ENCODE measurements at places on chromosomes 12 and 14.

DNA sequence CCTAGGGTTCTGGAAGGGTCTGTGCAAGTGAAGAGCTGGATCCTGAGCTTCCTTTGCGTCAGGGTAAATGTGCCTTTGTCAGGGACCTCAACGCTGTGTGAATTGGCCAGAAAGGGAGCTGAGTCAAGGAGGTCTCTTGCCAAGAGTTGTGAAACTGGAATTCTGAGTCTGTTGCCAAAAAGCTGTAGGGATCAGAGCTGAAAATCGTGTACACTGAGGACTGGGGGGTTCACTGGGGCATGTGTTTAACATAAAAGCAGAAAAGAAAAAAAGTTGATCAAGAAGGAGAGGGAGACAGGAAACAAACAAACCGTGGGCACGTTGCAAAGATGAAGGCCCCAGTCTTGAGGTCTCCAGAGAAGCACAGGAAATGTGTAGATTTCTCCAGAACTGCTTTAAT is 1081.5 kb downstream of the VRK1 start:
- no peak for DNase-seq

- no peak for DNase-seq
Observed at GRCh38 chr14:31084385-31084784, 58.2 kb upstream of the STRN3 start.

DNA sequence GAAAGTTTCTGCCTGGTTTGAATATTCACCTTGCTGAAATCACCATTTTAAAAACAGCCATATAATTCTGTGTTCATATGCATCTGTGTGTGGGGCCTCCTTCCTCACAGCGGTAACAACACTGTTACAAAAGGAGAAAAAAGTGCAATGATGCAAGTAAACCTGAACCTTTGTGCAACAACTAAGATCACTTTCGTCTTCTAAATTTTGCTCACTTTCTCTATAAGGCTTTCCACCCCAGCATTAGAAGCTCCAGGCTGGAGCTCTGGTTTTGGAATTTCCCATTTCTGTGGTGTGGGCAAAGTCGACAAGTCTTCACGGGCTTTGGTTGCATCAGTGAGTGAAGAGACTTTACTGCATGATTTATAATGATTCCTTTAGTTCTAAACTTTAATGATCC is 18.4 kb downstream of the FGD6 start:
- DNase-seq = no peak

DNA sequence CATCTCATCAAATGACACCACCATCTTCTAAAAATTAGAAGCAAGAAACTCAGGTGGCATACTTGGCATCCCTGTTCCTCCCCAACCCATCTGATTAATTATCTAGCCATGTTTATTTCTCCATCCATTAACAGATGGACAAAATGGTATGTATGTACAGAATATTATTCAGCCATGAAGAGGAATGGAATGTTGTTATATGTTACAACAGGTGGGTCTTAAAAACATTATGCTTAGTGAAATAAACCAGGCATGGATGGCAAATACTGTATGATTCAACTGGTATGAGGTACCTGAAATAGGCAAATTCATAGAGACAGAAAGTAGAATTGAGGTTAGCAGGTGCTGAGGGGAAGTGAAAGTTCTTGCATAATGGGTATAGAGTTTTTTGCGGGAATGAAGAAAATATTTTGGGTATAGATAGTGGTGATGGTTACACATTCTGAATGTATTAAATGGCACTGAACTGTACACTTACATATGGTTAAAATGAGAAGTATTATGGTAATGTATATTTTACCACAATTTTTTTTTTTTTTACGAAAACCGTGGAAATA is 17.5 kb downstream of the YY1 start:
- DNase-seq = no peak

DNA sequence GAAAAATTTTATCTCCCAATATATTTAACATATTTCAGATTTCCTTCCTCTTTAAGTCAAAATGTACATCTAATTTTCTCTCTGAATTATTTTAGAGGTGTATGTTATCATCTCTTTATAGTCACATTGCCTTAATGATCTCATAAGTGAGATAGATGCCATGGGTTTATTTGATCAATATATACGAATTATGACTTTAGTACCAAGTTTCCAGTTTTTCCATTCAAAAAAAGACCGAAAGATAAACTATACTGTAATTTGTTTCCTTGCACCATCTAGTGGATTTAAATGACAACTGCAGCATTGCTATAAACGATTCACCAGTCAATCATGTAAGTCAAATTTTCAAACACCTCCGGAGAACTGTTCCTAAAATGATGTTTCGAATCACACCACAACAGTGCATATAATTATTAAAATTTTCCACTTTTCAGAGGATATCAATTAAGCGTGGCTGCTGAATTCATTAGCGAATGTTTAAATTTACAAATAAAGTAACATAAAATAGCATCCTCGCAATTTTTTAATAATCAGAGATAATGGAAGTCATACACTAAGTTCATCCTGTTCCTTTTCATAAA is 419 bp upstream of the ATXN7L3B start:
- DNase-seq = peak; percentile 70

DNA sequence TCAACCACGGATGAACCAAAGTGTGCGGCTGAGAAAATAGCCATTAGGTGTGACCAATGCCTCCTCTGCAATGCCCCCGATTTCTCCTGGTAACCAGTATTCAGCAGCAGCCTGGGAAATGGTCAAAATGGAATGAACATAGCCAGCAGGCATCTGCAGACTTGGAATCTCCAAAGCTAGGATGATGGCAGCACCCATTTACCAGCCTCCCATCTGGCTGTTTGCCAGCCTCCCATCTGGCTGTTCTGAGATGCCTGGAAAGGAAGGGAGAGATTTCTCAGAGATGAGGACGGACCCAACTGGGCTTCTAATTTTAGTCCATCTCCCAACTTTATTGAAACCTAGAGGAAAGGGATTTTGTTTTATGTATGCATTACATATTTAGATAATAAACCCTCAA is 16.2 kb downstream of the CLMN start:
- DNase-seq = no peak

- no peak for DNase-seq
Observed at GRCh38 chr12:108724054-108724889, 7.0 kb downstream of the CORO1C start.

DNA sequence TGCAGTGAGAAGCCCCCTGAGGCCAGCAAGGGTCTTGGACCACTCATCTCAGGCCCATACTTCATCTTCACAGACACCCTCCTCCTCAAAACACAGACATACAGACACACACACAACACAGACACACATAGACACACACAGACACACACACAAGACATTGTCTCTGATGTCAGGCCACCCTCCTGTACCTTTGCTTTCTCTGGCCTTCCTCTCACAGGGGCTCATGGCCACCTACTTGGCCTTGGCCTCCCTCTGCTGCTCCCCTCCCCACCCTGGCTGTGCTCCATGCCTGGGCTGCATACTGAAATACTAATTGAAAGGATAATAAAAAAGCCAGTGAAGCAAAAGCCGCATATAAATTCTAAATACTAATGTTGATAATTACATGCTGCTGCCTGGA is 1.6 kb upstream of the SYNDIG1L start:
- DNase-seq = no peak

GRCh38 chr14:96660667-96661066 is 136.5 kb upstream of the VRK1 start:
- DNase-seq = no peak

GRCh38 chr12:129351481-129351880 is 498.2 kb downstream of the GLT1D1 start:
- DNase-seq = no peak

GRCh38 chr12:132277949-132278348 is 51.4 kb downstream of the GALNT9 start:
- no peak for DNase-seq

GRCh38 chr14:65753061-65753460 is 340.5 kb downstream of the FUT8 start:
- DNase-seq = no peak

GRCh38 chr12:127663716-127664115 is 603.3 kb upstream of the TMEM132C start:
- DNase-seq = no peak

DNA sequence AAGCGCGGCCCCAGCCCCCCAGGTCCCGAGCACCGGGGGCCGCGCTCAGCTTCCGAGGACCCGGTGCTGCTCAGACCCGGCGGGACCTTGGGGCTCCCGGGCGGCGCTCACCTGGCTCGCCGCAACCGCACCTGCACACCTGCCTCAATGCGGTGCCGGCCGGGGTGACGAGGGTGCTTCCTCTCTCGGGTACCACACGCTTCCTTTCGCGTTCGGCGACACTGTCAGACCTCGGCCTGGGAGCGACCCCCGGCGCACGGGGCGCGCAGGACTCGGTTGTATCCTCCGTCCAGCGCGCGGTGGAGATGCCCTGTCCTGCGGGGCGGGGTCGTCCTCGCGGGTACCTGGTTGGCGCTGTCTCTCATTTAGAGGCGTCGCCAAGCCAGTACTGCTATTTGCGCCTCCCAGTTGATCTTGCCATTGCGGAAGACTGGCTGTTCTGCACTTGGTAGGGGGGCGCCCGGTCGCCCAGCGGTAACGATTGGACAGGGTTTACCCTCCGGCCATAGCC is 718 bp downstream of the PACS2 start:
- peak; percentile 74 for DNase-seq

DNA sequence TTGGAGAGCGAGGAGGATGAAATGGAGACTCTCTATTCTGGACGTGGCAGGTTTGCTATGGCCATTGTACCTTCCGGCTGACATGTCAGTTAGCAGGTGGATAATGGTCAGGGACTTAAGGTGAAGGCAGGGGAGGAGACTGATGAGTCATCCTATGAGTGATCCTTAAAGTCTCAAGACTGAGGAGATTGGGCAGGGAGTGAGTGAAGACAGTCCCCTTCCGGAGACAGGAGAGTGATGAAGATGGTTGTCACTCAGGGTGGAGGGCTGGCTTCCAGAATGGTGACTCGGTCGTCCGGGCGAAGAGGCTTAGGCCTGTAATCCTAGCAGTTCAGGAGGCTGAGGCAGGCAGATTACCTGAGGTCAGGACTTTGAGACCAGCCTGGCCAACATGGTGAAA is 49.8 kb upstream of the CCDC63 start:
- no peak for DNase-seq

GRCh38 chr12:6207259-6207925 is 7.2 kb downstream of the CD9 start:
- no peak for DNase-seq

DNA sequence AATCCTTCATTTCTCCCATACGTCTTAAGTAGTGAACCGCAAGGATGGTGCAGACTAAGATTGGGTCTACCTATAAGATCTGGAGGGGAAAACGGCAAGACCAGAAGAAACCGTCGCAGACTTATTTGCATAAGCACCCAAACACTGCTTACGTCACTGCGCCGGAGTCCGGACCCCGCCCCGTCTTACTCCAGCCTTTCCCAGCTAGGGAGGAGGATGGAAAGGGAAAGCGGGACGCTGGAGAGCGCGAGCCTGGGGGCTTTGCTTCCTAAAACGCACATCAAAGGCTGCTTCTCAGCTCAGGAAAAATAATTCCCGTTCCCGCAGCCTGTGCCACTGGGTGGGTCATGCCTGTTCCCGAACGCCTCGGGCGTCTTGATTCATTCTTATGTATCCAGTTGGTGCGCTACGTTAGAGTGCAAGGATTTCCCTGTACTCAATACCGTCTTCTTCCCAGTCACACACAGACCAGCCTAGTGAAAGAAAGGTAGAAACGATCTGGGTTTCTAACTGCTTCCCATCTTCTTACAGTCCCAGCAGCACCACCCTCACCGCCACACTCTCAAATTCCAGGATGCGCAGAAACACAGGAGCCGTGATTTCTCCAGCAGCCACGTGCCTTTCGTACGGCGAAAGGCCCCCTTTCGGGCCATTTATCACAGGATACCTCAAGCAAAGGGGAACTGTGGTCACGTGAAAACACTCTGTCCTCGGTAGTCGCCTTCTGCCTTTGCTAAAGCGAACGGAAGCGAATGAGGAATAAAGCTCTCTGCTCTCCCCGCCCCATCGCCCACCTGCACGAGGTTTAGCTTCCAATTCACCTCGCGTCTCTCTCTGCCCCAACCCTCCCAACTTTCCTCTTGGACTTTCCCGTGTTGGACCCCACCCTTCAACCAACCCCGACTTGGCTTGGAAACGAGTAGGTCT is 1.1 kb downstream of the SLC6A15 start:
- peak; percentile 92 for DNase-seq

DNA sequence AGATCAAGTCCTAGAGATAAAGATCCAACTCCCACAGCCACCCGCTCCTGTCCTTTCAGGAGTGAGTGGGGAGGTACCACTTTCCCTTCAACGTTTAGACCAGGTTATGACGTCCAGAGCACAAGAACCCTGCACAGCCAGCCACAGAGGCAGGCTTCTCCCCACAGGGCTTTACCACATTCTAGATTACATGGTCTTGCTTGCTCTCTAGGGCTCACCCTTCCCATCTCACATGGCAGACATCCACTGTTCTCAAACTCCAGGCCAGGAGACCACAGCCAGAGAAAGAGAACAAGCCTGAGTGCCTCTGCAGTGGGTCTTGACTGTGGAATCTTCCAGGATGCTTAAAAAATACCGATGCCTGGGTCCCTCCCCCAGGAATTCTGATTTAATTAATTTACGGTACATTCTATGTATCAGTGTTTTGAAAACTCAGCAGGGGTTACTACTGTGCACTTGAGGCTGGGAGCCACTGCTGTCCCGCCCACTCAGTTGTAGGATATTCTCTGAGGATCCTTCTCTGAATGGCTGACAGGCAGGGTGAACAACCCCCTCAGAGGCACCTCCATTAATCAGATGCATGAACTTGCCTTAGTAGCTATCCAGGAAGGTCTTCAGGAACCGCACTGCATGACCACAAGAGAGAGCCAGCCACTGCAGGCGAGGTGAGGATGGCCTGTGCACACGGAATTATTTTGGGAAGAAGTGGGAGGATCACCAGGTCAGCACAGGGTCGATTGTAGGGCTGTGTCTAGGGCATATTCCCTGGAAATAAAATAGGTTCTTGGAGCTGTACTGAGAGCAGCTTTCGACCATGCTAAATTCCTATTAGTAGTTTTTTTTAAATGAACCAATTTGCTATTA is 21.5 kb upstream of the SOCS2 start:
- no peak for DNase-seq

- DNase-seq = no peak
Observed at GRCh38 chr12:107310621-107311020, 217.3 kb upstream of the CRY1 start.

GRCh38 chr14:102923201-102923924 is 900 bp downstream of the AMN start:
- no peak for DNase-seq

DNA sequence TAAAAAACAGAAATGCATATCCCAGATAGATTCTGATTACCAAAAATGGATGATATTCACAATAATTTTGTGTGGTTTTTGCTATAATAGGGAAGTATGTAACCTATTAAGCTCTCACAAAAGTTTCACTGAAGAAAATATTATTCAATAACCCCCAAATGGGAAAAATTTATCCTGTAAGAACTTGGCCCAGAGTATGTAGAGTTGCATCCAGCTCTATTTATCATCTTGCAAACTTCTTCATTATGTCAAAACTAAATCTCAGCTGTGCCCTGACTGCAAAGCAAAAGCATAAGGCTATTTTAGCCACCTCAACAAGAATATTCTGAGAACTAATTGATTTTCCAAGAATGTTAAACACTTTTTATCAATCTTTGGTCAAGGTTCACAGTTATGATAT is 199.2 kb downstream of the PAX9 start:
- no peak for DNase-seq

- DNase-seq = no peak
Observed at GRCh38 chr12:1360441-1361210, 233.8 kb downstream of the FBXL14 start.

Data from NCI-H526 (cell line).